Activated T-cell treated with anti-CD3 and anti-CD28 coated beads, Interleukin-2, amount 50 U/mL, for 1 hour (primary cell): ENCODE measurements at places on chromosomes 3 and 15.

DNA sequence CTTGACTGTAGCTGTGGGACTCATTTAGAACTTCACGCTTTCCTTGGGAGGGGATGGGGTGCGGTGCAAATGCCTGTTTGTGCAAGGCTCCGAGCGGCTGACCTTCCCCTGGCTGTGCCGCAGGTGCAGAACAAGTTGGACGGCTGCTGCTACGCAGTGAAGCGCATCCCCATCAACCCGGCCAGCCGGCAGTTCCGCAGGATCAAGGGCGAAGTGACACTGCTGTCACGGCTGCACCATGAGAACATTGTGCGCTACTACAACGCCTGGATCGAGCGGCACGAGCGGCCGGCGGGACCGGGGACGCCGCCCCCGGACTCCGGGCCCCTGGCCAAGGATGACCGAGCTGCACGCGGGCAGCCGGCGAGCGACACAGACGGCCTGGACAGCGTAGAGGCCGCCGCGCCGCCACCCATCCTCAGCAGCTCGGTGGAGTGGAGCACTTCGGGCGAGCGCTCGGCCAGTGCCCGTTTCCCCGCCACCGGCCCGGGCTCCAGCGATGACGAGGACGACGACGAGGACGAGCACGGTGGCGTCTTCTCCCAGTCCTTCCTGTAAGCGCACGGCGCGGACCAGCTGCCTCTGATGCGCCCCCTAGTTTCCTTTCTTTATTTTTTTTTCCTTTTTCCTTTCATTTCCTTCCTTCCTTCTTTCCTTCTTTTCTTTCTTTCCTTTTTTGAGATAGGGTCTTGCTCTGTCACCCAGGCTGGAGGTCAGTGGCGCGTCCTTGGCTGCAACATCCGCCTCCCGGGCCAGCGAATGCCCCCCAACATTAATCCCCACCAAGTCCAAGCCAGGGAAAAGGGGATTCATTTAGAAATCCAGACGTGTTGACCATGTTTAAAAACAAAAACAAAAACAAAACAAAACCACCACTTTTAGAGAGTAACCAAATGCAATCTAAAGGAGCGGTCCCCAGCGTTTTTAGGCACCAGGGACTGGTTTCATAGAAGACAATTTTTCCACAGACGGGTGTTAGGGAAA, 42.7 kb downstream of the EIF2AK4 start:
- DNase-seq, result peak; percentile 43

- DNase-seq, result no peak
These were observed 10.1 kb downstream of the MNS1 start for GRCh38 chr15:56454836-56455235.

DNA sequence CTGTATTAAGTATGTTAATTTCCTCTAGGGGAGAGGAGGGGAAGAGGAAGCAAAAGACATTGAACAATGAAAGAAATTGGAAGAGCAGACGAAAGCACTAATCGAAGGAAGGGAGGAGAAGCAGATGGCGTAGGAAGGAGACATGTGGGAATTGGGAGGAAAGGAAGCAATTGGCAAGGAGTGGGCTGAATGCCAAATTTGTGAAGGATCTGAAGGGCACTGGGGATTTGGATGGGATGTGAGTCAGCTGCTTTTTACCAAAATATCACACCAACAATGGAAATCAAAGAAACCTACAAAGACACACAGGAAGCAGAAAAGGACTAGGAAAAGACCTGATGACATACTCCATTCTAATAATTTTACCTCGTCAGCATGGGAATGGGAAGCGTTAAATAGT, 1029.8 kb downstream of the ROBO1 start:
- DNase-seq, result no peak

GRCh38 chr3:177795859-177796258, 598.6 kb upstream of the TBL1XR1 start:
- no peak for DNase-seq

GRCh38 chr3:128532012-128532983, 39.3 kb upstream of the GATA2 start:
- DNase-seq, result no peak

DNA sequence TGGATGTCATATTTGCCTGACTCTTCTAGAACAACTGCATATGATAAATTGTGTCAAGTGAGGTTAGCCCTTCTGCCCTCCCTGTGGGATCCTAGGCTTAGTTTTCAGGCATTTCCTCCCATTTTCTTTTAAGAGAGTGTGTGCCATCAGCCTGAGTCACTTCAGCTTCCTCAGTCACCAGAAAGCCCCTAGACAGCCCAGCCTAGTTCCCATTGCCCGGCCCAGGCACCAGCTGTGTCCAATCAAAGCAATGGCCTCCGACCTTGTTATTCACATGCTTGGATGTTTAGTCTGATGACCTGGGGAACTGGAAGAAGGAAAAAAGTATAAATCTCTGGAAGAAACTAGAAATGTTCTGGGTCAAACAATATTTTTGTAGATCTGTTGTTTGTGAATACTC, 221.9 kb upstream of the LRIG1 start:
- no peak for DNase-seq

DNA sequence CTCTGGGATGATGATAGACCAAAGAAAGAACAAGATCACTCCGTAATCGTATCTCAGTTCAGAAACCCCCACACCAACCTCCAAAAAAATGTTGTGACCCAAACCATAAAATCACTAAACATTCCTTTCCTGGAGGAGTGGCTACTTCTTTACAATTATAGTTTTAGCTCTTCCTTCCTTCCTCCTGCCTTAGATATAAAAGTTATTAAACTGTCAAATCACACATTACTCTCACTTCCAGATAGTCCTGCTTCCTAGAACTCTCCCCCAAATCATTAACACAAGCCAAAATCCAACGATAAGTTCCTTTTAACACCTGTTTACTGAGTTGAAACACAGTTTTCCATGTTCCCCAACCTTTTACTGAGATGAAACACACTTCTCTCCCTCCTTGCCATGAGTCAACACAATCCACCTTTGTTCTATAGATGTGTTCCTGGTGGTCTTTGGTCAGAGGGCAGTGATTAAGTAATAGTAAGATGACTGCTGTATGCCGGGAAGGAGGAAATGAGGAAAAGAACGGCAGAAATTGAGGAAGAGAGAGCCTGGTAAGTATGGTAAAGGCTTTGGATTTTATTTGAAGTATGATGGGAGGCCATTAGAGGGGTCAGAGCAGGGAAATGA, 8.3 kb upstream of the CRYGS start:
- DNase-seq, result no peak

- DNase-seq, result no peak
These were observed 41.9 kb downstream of the FMN1 start for GRCh38 chr15:33152502-33153109.

GRCh38 chr15:78075490-78076230, 1.9 kb downstream of the TBC1D2B start:
- no peak for DNase-seq

DNA sequence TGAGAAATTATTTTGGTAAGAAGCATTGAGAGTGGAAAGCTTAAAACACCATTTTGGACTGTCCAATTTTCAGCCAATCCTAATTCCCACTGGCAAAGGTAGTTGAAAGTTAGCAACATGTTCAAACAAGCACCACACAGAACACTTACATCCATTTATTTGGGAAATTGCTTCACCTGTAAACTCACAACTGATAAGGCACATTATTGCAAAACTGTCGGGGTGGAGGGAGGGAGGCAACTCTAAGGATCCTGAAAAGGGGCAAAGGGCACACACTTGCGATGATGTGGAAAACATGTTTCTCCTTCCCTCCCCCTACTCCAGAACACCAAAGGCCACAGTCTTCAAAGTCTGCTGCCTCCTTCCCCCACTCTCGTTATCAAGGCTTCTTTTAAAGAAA, 9.4 kb downstream of the TMEM41A start:
- no peak for DNase-seq

DNA sequence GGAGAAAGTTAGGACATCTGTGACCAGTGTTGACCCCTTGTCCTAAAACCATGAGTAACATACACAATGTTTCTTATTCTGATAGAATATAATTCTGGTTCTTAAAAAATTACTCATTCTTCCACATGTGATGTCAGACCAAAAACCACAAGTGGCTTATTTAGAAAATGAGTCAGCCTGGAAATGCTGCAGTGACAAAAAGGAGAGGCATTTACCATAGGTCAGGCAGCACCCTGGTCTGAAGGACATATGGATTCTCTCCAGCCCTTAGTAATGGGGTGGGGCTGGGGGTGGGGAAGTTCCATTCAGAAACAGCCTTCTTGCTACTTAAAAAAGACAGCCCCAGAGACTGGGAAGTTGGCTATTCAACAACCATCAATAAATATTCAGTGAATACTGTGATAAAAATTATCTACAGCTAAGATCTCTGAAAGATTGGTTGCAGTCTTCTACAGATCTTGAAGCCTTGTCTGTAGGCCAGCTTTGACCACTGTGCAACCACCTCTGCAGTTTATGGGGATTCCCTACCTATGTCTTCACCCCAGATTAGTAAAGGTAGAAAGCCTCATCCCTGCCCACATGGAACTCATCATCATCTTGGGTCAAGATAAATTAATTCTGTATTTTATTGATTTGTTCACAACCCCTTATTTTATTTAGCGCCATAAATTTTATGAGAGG, 34.9 kb upstream of the TIMP4 start:
- DNase-seq, result no peak

GRCh38 chr3:32420126-32421038, 28.7 kb downstream of the CMTM7 start:
- DNase-seq, result no peak

- DNase-seq, result no peak
These were observed 36.3 kb upstream of the TMEM42 start for GRCh38 chr3:44825264-44825925.

DNA sequence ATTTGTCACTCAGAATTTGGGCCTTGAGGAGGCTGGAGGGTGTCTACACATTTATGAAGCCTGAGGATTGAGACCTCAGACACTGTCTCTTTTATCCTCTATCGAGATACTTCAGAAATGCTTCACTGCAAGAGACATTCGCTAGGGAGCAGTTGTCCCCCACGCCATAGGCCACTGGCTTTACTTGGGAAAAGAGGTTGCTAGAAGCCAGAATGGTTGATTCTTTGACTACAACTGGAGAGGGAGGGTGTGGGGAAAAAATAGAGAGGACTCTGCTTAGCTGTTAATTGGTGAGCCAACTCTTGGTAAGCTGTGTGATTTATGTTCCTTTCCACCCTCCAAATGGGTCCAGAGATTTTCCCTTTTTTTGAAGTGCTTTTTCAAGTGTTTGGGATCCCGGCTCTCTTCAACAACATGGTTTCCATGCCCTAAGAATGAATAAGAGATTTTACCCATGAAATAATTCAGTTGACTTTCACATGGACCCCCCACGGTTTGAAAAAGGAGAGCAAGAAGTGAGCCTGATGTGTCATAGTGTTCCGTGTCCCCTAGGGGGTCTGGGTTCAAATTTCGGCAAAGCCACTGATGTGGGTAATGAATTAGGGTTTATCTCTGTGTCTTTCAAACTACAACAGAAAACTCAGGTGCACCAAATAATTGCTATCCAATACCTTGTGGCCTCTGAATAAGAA, 2.7 kb downstream of the BOC start:
- no peak for DNase-seq

DNA sequence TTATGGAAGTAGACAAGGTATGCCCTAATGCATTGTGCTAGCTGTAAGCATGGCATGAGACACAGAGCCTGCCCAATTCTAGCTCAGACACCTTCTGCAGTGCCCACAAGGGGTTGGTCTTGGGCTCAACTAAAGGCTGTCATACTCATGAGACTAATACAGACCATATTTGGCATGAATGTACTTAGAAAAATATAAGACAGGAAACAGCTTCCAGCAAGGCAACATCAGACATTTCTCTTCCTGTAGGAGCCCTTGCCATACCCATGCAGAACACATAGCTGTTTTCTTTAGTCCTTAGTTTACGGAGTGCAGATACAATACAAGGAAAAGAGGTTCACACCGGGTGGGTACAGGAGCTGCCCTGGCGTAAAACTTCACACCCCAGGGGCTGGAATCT, 30.5 kb upstream of the NR1I2 start:
- no peak for DNase-seq

- DNase-seq, result no peak
These were observed 6.9 kb downstream of the ISL2 start for GRCh38 chr15:76343313-76343996.

DNA sequence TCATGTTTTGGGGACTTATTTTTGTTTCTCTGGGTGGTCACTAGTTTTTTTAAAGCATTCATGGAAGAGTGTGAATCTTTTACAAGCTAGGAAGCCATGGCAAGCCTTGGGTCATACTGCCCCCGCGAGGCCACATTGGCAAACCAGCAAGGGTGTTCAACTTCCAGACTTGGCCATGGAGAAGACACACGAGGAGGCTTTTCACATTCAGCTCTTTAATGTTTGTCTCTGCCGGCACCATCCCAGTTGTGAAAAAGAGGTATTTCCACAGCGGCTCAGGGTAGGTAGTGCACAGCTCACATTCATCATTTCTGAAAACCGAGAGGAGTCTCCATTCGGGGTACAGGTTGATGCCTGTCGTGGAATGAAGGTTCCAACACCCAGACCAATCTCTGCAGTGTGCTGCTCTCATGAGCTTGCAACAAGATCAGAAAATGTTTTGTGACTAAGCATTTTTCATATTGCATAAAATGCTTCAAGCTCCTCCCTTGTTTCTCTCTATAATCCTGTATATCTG, 7.7 kb downstream of the CCR5 start:
- DNase-seq, result peak; percentile 69

GRCh38 chr15:33453761-33454160, 143.0 kb downstream of the RYR3 start:
- no peak for DNase-seq

DNA sequence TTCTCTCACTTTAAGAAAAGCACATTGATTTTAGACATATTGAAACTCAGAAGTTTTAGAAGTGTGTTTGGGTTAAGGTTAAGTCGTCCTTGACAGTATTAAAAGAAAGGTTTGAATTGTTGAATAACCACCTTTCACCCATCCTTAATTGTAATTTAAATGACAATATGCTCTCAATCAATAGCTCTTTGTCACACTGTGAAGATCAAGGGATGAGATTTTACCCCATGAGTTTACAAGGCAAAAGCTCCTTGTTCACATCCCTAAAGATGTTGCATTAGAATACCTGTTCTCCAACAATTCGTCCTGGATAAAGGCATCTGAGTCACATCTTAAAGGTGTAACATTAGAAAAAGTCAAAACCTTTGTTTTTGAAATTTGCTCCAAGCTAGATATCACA, 220.4 kb upstream of the MDFIC2 start:
- no peak for DNase-seq

DNA sequence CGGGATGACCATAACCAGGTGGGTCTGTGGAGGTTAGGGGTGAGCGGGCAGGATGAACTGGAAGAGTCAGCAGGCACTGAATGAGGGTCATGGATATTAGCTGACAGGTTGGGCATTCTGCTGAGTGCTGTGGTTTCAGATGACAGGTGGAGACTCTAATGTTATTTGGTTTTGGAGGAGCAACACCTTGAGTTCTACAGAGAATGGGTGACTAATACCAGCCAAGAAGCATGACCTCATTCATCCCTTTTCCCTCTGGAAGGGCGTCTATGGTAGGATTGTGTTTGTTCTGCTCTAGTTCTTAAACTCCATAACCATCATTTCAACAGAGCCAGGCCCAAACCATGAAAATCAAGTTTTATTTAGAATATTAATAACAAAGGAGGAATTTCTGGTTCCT, 550.7 kb upstream of the LMCD1 start:
- DNase-seq, result no peak

DNA sequence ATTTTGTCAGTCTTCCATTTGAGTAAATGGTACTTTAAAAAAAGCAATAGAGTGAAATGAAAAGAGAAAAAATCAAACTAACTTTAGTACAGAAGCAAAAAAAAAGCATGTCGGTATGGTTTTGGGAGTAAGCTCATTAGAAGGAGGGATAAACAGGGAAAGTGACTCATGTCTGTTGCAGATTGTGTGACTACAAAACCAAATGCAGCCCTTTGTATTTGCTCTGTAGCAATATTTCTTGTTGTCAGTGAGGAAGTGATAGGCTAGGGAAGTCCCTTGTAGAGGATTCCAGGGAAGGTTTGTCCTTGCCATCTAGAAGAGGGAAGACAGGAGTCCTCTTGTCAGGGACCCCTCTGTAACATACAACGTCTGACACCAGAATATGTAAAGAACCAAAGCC, 150.5 kb upstream of the POU1F1 start:
- DNase-seq, result no peak
